Renal cortex interstitium (tissue), 15 donors: ENCODE measurements at places on chromosomes 13 and 19. TPM values are rescaled to one million over a fixed set of nuclear protein-coding genes. Genes with fewer than 3 reads are reported as not detected.

GRCh38 chr13:44364345-44365000, 9.2 kb upstream of the SERP2 start:
- DNase-seq: no peak

KCTD12 gene
- 87.9 TPM for polyA plus RNA-seq

GRCh38 chr13:38821770-38822551, 135.1 kb downstream of the FREM2 start:
- DNase-seq: no peak

GRCh38 chr19:17580470-17581144, 25.2 kb downstream of the COLGALT1 start:
- no peak for DNase-seq

DNA sequence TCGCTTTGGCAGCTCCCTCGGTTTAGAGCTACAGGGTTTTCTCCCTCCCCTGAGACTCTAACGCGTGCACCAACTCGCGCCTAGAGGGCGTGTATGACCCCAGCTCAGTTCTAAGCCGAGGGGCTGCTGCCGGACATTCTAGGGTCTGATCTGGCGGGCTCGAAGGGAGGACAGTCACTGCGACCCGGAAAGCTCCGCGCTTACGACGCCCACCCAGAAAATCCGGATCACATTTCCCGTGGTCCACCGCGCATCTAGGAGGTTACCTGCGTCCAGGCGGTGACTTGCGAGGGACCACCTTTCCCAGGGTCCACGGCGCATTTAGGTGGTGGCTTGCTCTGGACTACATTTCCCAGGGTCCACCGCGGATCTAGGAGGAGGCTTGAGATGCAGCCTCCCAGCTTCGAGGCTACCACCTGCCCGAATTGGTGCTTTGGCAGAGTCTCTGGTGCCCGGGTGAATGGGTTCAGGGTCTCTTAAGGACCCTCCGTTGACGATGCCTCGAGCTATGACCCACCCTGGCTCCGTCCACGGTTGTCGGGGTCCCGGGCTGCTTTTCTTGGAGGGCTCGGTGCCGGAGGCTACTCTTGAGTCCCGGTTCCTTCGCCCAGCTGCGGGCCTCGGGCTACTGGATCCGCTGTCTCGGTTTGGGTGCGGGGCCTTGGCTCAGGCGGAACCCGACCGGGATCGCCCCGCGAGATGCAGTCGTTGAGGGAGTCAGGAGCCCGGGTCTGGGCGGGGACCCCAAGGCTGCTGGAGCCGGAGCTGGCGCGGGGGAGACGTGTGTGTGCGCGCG, 30.5 kb downstream of the ZNF146 start:
- DNase-seq: peak; percentile 44

WDR88 gene
- 2.4 TPM for polyA plus RNA-seq

GRCh38 chr13:42119875-42120274, 71.4 kb downstream of the DGKH start:
- no peak for DNase-seq

ACP7 gene
- 0.38 TPM for polyA plus RNA-seq

DNA sequence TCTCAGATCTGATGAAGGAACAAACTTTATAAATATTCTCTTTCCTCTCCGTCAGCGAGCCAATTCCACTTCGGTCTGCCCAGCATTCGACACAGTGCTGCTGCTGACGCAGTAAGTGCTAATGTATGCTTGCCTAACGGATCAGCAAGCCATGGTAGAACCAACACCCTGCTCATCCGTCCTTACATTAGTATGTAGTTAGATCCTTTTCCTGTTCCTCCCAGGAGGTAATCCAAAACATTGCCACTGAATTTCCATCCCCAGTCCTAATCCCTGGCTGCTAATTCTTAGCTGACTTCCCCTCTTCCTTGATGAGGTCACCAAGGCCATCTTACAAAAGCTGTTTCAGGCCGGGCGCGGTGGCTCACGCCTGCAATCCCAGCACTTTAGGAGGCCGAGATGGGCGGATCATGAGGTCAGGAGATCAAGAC, 88.0 kb downstream of the STARD13 start:
- no peak for DNase-seq

DNA sequence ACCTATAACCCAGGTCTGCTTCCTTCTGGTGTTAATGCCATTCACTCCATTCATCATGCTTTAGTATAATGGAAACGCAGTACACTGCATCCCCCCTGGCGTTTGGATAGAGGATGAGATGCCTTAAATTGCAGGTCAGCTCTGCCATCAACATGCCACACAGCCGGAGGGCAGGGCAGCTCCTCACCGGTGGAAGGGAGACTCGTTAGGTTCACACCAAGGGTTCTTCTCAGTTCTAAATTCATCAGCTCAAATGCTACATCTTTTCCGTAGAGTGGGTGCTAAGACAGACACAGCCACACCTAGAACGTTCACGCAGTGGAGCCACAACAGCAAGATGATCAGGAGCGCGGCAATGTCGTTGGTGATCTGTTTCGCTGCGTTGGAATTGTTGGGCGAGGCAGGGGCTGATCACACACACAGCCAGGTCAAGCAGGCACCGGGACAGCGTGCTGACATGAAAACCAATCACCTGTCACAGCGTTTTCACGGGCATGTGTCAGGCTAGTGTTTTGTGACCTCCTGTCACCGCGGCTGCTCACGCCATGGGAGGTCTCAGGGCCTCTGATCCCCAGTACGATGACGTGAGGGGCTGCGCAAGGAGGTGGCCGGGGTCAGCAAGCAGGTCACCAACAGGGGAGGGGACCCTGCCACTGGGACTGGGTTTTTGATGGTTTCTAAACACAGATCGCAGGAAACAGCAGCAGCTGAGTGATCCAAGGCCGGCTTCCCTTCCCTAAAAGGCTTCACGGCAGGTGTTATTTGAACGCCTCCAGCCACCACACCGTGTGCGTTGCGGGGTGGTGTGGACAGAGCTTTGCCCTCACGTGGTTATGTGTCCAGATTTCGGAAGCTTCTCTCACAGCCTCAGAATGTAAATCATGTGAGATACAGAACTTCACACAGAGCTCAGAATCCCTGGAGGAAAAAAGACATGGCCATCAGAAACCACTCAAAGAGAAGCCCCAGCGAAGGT, 94.3 kb upstream of the IRS2 start:
- DNase-seq: no peak

DNA sequence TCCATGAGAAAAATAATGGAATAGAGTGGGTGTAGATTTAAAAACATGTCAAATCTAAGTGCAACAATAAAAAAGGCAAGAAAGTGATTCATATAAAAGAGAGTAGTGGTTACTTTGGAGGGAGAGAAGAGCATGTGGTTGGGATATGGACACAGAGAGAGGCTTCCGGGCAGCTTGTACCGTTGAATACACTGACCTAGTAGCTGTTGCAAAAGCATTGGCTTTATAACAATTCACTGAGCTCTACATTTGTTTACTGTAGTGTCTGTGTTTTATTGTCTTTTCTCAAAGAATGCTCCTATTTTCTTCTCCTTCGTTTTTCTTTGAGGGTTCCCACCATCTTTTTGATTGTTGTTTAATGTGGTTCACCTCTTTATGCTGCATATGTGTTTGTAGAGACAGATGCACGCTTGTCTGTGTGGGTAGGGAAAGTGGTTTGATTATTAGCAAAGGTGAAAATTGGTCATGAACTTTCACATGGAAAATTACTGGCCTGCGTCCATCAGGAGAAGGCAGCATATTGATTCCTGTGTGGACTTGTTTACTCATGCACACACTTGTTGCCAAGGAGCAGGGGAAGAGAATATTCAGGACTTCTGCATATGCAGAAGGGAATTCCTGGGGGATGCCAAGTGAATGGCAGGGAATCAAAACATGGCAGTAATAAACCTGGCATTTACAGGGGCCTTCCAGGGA, 29.9 kb upstream of the IRS2 start:
- DNase-seq: no peak

ANGPTL4 gene
- polyA plus RNA-seq: 3.9 TPM

DNA sequence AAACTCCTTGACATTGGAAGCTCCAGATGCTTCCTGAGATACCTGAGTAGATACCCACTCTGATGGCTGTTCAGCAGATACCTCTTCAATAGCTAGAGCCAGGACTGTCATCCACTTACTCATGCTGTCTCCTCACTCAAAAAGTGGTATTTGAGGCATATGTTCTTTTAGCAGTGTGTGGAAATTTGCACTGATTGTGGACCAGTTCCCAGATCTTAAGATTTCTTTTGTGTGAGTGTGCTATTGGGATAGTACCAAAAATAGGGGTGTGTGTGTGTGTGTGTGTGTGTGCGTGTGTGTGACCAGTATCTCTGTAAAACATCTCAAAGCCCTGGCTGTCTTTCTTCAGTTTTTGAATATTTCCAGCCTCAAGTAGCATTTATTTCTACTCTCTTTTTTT, 108.3 kb downstream of the SLITRK5 start:
- DNase-seq: no peak

ZNF681 gene
- polyA plus RNA-seq: 5.7 TPM

DNA sequence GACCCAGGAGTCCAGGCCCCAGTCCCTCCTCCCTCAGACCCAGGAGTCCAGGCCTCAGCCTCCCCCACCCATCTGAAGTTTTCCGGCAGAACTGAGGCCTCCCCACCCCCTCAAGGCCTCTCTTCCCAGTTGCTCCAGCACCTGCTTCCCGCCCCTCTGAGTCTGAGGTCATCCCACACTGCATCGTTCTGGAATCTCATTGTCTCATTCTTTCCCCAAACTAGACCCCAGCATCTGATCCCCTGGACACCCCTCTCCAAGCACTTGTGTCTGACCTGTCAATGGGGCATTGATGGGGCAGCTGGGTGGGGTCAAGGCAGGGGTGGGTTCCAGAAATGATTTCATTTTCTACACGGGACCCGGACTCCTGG, 793 bp upstream of the SBK2 start:
- no peak for DNase-seq

- DNase-seq: no peak
Observed at GRCh38 chr13:33612641-33613638, 205.0 kb upstream of the RFC3 start.

GRCh38 chr13:46359714-46360113, 27.3 kb downstream of the RUBCNL start:
- DNase-seq: no peak

DNA sequence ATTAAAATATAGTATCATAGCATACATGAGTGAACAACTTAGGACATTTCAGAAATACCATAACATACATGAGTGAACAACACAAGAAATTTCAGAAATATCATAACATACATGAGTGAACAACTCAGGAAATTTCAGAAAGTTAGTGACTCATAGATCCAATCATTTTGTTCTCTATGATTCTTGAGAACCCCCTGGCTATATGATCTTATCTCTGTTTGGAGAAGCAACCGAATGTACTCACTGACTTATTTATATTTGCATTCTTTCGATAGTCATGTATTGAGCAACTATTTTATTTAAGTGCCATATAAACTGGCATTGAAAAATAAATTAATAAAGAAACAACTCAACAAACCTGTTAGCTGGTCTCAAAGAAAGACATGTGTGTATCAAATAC, 251.1 kb downstream of the EFNB2 start:
- DNase-seq: no peak

GRCh38 chr13:26816881-26817280, 56.3 kb upstream of the GPR12 start:
- peak; percentile 9 for DNase-seq

ZNF570 gene
- polyA plus RNA-seq: 9.4 TPM

- DNase-seq: no peak
Observed at GRCh38 chr13:45198924-45199323, 1.9 kb downstream of the KCTD4 start.

DNA sequence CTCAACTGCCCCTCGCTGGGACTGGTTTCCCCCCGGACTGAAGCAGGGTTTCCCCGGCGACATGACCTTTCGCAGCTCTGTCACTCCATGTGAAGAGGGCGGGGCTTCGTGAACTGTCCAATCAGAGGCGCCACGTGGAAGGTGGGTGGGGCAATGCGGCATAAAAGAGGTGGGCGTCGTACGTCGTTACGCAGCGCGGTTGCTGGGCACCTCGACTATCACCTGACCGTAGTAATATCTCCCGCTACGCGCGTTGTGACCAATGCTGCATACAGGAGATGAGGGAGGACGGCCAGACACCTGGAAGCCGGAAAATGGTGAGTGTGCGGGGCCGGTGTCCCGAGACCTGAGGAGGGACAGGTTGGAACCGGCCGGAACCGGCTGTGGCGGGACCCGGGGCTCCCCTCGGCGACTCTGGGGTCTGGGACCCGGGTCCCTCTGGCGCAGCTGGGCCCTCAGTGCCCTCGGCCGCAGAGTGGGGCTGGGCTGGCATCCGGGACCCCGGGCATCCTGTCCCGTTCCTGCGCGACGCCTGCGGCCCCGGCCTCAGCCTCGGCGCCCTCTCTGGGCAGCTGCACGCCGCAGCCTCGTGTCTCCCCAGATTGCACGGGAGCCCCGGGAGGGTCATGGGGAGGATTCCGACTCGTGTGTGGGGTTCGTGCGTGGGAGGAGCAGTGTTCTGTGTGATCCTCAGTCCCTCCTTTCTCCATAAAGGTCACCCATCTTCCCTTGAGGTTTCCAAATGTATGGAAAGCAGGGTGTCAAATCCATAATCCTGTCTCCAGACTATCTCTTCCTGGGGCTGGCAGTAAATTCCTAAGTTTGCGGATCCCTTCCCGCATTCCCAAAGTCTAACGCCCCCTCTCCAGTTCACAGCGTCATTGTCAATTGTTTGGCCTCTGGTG, 32.2 kb downstream of the ZNF136 start:
- DNase-seq: peak; percentile 89

ZSCAN4 gene
- polyA plus RNA-seq: 0.06 TPM

- no peak for DNase-seq
Observed at GRCh38 chr19:48830088-48830487, 6.2 kb downstream of the HSD17B14 start.

ATP4B gene
- polyA plus RNA-seq: 0.30 TPM

GRCh38 chr13:101272886-101273285, 143.4 kb downstream of the NALCN start:
- no peak for DNase-seq

DNA sequence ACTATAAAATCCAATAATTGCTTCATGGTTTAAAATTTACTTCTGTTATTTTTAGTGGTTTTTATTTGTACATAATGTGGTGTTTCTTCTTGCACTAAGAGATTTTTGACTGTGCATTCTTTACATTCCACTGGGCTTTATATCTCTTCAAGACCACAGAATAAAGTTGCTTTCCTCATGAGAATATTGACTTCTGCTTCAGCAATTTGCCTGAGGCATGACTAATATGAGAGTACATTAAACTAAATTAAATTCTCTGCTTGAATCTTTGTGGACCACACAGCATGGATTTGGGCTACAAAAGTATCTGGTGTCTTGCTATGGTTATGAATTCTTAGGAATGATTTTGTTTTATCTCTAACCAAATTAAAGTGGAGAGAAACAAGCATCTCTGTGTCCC, 1463.4 kb upstream of the PCDH20 start:
- no peak for DNase-seq
